ENCODE measurements at places on chromosomes 3 and 15.

- DNase-seq = no peak
Measured at GRCh38 chr3:165158011-165158410, 38.2 kb downstream of the SLITRK3 start.

DNA sequence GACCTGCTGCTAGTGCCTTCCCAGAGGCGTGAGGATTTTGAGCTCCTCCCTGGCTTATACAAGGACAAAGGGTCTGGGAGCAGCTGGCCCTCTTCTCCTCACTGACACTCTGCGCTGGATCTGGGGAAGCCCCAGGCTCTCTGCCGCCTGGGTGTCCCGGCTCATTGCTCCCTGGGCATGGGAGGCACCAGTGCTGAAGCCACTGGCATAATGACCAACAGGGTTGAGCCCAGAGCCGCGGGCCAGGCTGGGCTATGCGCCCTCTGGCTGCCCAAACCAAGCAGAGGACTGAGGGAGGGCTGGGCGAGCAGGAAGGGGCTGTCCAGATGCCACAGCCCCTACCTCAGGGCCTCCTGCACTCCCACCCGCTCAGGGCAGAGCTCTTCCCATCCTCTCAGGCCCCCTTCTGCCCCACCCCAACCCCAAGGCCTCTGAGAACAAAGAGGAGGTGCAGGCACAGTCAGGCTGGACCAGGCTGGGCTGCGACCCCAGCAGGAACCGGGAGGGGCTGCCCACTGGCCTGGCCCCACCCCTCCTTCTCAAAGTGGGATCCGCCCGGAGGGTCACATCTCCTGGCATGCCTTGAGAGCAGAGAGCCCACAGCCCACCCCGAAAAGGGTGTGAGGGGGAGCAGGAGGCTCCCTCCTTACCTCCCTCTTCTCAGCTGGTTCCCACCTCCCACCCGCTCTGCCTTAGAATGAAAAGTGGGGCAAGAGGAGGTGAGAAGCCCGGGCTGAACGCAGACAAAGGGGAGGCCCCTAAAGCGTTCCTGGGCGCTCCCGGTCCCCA lies 1.6 kb downstream of the LINGO1 start:
- DNase-seq = no peak

DNA sequence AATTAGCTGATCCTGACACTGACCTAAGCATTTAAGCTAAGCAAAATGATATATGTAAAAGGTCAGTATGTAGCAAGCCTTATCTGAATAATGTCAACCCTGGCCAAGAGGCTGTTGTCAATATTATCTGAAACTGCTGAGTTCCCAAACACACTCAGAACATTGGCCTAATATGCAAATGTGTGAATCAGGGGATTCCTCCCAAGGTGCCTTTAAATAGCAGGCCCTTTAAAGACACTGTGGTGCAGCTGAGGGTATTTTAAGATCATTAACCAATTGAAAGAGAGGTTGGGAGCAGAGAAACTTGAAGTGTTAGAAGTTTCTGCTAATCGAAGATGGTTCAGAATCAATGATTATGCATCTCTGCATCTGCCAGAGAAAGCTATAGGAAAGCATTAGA lies 207.0 kb downstream of the NTRK3 start:
- DNase-seq = no peak

DNA sequence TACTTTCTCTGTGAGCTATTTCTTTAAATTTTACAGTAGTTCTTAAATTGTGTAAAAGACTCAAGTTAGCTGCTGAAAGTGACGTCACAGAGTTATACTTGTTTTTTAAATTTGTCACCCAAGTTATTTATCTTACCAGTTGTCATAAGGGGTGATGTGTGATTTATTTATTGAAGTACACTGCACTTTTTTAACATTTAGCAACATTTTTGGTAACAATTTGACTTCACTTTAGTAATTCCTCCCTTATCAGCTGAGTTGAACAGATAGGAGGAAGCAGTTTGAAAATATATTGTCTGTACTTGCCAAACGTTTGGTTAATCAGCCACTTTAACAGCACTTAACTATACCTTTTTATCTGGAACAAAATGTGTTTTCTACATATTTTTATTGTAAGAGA lies 3.8 kb downstream of the STT3B start:
- DNase-seq = no peak

DNA sequence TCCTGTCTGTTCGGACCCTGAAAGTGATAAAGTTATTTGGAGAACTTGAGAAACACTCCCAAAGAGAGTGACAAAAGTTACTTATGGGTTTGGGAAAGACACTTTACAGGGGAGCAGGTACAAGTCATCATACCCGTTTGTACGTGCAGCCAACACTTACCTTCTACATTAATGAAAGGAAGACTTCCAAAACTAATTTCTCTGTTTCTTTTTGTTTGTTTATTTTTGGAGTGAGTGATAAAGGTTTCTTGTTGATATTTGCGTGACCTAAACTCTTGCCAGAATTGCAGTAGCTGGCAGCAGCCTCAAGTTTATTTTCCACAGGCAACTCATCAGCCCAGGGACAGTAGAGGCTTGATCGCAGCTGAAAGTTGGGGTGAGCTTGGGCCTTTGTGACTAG lies 8.4 kb downstream of the ABHD2 start:
- DNase-seq = no peak

DNA sequence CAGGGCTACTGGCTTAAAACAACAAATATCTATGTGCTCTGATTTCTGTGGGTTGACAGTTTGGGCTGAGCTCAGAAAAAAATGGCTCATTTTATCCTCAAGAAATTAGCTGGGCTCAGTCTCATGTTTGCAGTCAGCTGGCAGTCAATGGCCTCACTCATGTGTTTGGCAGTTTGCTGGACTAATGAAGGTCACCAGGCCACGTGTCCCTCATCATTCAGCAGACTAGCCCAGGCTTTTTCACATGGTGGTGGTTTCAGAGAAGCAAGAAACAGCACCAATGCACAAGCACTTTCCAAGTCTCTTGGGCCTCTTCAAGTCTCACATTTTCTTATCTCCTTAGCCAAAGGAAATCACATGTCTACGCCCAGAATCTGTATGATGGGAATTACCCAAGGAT lies 478.3 kb upstream of the PPP2R3A start:
- DNase-seq = no peak

DNA sequence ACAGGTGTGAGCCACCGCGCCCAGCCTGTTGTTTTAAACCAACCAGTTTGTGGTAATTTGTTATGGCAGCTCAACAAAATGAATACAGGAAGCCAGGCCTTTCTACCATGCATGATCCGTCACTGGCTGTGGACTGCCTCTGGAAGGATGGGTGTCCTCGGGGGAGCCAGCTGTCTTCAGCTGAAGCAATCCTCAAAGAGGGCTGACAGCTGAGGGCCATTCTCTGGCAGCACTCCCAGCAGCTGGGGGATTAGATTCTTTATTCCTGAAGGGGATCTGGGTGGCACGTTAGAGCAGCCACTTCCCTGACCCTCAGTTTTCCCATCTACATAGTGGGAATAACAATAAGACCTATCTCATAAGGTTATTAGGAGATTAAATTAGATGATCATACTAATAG lies 24.4 kb downstream of the POLR2M start:
- no peak for DNase-seq

DNA sequence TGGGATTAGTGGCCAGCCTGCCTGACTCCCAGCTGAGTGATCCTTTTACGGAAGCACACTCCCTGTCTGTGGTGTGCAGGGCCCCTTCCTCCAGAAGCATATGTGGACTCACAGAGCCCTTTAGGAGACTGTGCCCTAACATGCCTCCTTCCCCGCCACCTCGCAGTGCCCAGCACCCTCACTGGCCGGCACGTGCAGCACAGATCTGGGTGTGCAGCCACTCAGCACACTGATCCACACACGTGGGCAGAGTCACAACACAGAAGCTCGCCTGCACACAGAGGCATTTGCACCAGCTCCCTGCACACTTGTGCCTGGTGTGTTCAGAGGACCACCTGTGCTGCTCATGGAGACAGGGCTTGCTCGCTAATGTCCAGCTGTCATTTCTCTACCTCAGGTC lies 23.6 kb upstream of the CSPG4 start:
- DNase-seq = no peak

DNA sequence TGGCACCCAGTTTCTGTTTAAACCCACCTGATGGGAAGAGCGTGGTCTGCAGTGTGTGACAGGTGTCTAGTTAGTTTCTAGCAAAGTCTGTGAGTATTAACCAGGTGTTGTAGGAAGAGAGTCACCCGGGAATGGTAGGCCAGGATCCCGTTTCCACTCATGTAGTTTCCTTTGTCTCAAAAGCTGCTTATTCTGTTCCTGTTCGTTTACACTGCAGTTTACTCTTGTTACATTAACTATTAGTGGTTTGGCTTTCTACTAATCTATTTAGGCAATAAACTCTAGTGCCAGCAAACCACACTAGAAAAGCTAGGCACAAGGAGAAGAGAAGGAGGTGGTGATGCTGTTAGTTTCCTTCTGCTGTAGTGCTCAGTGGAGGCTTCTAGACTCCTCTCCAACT lies 32.7 kb downstream of the WDR76 start:
- DNase-seq = no peak

DNA sequence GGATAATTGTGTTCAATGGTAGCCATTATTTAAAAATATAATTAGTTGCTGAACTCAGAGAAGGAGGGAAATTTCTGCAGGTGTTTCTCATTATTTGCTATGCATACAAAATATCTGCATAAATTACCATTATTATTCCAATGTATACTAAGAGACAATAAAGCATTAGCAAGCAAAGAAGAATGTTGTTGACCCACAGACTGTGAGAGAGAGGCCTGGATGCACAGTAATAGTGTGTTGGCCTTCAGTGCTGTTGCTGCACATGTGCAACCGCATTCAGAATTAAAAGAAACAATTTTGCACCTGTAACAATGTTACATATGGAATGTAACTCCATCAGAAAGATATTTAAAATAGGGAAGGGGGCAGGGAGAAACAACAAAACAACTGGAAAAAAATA lies 155.6 kb upstream of the KCNH8 start:
- no peak for DNase-seq

- no peak for DNase-seq
Measured at GRCh38 chr3:193656445-193656844, 63.4 kb downstream of the OPA1 start.

DNA sequence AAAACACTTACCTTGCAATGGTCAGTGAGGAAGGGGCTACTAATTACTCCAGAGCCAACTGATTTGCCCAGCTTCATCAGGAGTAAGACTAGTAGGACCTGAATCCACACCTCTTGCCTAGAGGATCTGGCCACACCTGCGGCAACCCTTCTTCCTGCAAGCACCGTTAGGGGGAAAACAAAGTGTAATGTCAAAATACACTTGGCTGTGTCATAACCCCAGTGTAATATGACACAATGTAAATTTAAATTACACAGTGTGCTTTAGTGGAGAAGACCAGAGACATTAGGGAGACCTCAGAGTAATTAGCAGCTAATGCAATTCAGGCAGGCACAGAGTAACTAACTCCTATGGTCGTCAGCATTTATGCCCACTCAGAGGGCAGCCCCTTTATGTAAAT lies 308.5 kb upstream of the ARRDC4 start:
- no peak for DNase-seq

DNA sequence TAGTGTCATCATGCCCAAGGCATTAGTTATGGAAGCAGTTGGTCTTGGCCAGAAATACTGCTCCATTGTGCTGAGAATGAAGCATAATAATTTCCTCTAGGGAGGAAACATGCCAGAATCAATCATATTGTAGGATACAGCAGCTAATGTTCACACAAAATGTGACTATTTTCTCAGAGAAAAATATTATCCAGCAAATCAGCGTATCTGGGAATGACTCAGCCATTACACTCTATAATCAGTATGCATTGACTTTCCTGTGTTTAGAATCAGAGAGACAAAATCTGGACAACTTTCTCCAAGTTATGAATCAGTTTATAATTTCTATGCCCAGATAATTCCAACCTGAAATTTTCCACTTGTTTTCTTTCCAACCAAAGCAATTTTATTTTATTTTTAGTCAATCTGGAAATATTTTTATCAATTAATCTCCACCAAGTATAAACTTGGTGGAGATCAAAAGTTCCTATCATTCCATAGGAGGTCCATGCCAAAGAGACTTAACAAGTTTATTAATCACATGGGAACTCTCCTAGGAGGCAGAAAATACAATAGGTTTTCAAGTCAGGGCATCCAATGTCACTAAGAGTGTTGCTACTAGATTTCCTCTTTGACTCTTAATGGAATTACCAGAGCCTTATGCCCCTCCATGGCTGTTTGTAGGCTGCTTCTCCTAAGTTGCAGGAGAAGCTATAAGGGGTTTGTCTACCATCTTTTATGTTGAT lies 36.4 kb downstream of the SUCNR1 start:
- no peak for DNase-seq
